Activated B cell treated with CpG ODN at 0.5 μM for 24 hours (primary cell): ENCODE measurements at places on chromosomes 16 and 17.

DNA sequence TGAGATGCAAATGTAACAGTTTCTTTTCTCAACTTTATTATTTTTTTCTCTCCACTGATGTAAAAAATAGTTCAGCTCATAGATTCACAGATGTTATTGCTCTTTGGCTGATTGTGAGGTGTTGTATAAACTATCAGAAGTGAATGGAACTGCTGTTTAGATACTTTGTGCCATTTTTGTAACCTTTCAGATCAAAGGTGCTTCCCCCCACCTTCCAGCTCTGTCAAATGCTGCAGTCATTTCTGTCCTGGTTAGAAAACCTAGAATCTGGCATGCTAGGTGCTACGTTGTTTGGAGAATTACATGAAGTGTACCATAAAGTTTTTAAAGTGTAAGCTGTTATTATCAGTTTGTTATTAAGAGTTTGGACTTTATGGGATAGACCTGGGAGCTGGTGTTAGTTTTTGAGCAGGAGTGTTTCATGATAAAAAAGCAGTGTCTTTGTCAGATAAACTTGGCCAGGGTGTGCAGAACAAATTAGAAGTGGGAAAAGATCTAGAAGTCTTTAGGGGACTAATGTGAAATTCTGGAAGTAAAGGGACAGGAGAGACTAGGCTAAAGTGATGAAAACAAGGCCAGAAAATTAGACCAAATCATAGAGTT is 1.8 kb upstream of the WIPI1 start:
- no peak for DNase-seq
- no peaks in the 10 kb centered on the region for H3K36me3 ChIP-seq
- H3K4me3 ChIP-seq, result no peak overlapping the region
- H3K27ac ChIP-seq, result no peak overlapping the region
- H3K4me1 ChIP-seq, result peaks cover 24% of the 10 kb centered on the region

- H3K27me3 ChIP-seq, result peaks cover 2% of the 10 kb centered on the region
- H3K27ac ChIP-seq, result peak overlapping the region; percentile 87
- DNase-seq, result no peak
- H3K36me3 ChIP-seq, result peaks cover 6% of the 10 kb centered on the region
Measured at GRCh38 chr16:14284930-14285512, 213.9 kb downstream of the MRTFB start.

GRCh38 chr16:79360267-79360666 is 240.3 kb downstream of the MAF start:
- no peaks in the 10 kb centered on the region for H3K36me3 ChIP-seq
- H3K4me3 ChIP-seq, result no peak overlapping the region

DNA sequence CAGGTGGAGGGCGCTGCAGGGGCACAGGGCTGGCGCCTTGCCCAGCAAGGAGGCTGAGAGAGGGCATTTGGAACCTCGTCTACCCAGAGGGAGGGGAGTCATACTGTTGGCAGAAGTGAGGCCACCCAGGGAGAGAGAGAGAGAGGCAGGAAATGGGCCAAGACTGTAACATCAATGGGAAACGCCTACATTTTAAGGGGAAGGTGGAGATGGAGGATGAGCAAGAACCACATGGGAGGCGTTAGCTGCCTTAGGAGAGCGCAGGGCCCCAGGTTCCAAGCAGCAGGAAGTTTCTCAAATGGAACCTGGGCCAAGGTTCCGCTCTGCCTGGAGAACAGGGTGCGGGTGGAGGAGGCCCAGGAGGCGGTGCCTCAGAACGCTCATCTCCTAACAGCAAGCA is 2.7 kb upstream of the WFDC1 start:
- H3K36me3 ChIP-seq, result no peaks in the 10 kb centered on the region
- DNase-seq, result no peak
- no peaks in the 10 kb centered on the region for H3K4me1 ChIP-seq
- H3K27ac ChIP-seq, result no peak overlapping the region

GRCh38 chr16:1091992-1092552 is 4.0 kb downstream of the C1QTNF8 start:
- H3K4me3 ChIP-seq, result no peak overlapping the region
- H3K4me1 ChIP-seq, result no peaks in the 10 kb centered on the region
- no peak for DNase-seq
- H3K27me3 ChIP-seq, result peaks cover 9% of the 10 kb centered on the region
- H3K27ac ChIP-seq, result no peak overlapping the region

- no peak overlapping the region for H3K27ac ChIP-seq
- peaks cover 30% of the 10 kb centered on the region for H3K27me3 ChIP-seq
- no peak overlapping the region for H3K4me3 ChIP-seq
- no peaks in the 10 kb centered on the region for H3K4me1 ChIP-seq
Measured at GRCh38 chr16:86590501-86591144, 12.3 kb downstream of the FOXL1 start.
